ENCODE measurements at places on chromosomes 7 and 10.

DNA sequence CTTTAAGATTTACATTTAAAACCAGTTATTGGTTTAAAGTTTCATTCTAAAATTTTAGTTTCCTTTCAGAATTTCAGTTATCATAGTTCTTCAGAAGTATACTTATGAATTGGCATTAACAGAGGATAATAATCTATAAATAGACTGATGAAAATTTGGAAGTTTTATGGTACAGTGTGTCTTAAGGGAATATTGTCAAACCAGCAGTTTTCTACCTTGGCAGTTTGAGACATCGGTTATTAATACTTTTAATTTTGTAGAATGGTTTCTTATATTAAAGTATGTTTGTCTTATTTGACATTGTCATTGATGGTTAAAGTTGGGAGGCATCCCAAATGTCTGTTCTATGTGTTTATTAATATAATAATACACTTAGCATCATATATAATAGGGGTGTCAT, 2.0 kb downstream of the AHR start:
- no peak for DNase-seq

GRCh38 chr7:34249192-34249591, 343.9 kb downstream of the BMPER start:
- DNase-seq = no peak

- peak; percentile 71 for DNase-seq
Measured at GRCh38 chr10:22894714-22895113, 33.1 kb upstream of the ARMC3 start.

DNA sequence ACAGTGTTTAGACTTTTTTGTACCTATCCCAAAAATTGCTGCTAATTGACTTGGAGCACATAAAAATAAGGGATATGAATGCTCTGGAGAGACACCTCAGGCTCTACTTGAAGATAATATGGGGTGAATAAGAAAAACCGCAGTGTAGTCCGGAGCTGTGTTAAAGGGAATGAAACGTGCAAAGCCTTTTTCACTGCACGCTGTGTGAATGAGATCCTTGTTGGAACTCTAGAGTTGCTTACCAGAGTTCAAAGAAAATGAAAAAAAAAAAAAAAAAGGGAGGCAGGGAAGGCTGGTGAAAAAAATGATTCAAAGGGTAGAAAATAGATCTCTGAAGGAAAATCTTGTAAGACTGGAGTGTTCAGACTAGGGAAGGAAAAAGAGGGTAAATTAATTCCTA, 226.6 kb downstream of the LRMDA start:
- no peak for DNase-seq

DNA sequence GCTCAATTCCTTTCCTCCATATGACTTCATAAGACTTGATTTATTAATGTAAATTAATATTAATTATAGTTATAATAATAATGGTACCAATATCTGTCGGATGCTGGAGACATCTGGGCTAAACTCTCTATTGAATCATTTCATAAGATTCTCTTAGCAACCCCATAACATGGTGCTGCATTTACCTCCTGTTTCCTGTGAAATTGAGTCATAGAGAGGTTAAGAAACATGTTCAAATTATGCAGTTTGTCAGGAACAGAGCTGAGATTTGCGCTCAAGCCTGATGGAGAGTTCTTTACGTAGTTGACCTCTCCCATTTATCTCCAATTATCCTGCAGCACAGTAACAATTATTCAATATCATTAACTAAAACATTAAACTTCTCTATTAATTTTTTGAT, 621.8 kb upstream of the FZD8 start:
- DNase-seq = no peak

DNA sequence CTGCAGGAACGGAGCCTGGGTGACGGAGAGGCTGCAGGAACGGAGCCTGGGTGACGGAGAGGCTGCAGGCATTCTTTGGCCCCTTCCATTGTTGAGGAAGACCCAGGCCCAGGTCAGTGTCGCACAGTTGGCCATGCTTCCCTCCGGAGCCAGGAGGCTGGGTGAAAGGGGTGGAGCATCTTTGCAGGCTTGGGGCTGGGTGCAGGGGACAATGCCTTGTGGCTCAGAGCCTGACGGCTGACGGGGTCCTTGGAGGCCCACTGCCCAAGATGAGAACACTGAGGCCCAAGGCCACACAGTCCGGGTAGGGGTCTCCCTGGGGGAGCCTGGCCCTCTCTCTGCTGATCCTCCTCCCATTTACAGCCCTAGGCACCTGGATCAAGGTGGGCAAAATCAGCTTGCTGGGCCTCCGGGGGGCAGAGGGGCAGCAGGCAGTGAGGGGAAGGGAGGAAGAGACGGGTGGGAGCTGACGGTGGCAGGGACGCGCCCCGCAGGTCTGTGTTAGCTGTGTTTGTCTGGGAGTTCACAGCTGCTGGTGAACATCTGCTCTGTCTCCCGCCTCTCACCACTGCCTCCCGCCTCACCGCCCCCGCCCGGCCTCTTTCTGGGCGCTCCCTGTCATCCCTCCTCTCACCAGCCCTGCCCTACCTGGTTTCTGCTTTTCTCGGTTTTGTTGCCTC, 30.6 kb upstream of the PCBD1 start:
- DNase-seq = peak; percentile 18

GRCh38 chr10:35657621-35658020, 15.5 kb upstream of the FZD8 start:
- no peak for DNase-seq

DNA sequence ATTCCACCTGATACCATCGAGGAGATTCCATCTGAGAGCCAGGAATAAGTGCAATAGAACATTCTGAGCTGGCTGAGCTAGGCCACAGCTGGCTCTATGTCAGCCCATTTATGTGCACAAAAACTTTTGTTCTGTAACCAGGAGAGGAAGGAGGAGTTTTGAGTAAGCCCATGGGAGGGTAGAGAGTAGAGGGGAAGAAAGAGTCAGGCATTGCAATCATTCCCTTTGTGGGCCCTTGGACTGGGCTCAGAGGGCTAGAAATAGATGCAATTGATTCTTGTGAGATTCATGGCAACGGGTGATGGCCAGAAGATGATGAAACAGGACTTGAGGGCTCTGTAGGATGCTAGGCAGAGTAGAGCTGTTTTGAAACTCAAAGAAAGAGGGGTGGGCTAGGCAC, 104.6 kb upstream of the KIF5B start:
- DNase-seq = no peak

DNA sequence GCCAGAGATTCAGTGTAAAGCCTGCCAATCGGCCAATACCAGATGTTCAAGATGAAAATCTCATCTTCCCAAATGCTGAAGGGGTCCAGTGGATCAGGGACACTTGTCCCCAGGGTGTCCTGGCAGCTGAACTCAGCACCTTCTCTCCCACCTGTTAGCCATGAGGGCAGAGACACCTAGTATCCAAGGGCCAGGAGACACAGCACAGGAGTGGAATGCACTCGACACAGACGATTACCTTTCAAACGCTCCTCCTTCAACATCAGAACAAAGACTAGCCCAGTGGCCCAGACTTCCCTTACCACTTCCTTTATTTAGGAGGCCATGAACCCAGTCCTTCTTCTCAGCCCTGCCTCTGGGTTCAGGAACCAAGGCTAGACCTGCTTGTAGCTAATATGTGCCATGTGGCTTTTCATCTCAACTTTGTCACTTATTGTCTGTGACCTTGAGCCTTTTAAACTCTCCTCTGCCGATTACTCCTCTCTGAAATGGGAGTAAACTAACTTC, 180.3 kb upstream of the PLXNA4 start:
- no peak for DNase-seq

GRCh38 chr7:70812511-70812910, 319.4 kb upstream of the GALNT17 start:
- DNase-seq = no peak

DNA sequence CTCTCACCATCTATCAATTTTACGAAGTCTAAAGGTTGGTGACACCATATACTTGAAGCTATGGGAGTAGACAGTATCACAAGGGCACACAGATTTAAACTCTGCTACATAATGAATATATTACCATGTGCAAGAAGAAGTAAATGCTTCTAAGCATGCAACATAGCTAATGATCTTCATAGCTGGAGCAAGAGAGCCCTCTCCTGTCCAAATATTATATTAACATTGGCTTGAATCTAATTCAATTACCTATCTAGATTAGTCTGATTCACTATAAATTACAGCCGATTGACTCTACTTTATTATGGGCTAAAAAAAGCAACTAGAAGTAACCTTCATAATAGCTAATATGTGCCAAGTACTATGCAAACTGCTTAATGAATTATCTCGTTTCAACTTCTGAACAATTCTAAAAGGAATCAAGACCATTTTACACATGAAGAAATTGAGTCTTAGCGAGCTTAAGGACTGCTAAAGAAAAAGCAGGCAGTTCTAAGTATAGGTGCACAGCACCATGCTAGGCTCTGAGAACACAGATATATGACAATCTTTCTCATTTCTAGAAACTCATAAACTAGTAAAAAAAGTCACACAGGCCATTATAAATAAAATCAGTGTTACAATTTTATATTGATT, 21.9 kb downstream of the FRA10AC1 start:
- peak; percentile 17 for DNase-seq

- no peak for DNase-seq
Measured at GRCh38 chr10:132977807-132978206, 35.4 kb upstream of the CFAP46 start.

- DNase-seq = no peak
Measured at GRCh38 chr7:133529861-133530260, 277.0 kb downstream of the EXOC4 start.

DNA sequence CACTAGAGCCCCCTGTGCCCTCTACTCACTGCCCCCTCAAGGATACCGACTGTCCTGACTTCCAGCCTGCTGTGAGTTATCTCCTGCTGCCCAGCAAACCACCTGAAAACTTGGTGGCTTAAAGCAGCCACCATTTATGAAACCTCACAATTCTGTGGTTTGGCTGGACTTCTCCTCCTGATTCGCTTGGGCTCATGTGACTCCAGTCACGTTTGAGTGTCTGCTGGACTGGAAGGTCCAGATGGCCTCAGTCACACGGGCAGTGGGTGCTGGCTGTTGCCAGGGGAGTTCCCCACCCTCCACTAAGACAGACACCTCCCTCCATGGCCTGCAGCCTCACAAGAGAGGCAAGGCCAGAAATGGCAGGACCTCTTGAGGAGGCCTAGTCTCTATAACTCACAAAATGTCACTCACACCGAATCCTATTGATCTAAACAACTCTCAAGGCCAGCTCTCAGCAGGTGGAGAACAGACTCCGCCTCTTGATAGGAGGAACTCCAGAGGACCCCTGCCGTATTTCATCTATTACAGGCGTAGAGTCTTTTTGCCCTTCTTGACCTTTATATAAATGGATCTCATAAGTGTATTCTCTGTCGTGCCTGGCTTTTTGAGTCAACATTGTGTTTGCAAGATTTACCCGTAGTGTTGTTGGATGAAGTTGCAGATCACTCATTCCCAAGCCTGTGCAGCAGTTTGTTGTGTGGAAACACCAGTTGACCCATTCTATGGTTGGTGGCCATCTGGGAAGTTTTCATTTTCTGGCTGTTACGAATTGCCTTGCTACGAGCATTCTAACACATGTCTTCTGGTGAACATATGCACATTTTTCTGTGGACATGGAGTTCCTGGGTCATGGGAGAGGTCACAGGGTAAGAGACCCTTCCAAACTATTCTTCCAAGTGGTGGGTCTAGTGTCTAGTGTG, 48.3 kb downstream of the ZMIZ1 start:
- DNase-seq = no peak

DNA sequence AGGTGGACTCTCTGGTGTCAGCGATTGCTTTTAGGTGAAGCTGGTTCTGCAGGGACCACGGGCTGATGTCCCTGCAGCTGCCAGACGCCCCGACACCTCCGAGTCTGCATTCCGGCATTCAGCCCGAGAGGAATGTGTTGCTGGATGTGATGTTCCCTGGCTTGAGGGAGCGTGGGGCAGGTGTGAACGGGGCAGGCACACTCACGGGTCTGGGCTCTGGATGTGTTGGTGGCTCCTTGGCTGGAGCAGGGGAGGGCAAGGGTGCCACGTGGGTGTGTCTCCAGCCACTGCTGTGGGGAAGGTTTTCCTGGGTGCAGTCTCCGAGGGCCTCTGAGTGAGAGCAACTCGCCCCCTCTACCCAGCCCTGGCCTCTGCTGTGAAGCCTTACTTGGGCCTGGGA, 140.5 kb downstream of the CAMK1D start:
- DNase-seq = no peak

DNA sequence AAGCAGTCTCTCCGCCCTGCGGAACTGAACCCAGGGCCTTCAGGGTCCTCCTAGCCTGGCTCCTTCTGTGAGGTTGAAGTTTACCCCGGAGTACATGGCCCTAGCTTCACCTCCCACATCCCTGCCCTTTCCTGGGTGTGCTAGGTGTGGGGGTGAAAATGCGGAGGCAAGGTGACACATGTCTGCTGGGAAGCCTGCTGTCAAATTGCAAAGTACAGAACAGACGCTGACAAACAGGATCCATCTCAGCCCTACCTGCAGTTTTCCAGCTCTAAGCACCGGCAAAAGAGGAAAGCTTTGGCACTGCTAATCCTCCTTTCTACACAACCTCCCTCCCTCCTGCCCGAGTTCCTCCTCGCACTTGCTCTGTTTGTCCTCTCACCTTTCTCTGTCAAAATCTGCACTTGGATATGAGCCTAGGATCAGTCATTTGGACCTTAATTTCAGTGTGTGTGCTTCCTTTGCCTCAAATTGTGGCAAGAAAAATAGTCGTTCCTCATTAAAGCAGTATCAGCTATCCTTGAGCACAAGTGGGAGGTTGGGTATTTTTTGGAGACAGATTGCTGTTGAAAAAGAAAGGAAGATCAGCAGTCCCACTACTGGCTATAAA, 14.4 kb upstream of the GPR15LG start:
- no peak for DNase-seq

- DNase-seq = no peak
Measured at GRCh38 chr10:113473011-113473410, 79.8 kb upstream of the HABP2 start.

GRCh38 chr7:144787127-144787526, 48.7 kb downstream of the TPK1 start:
- no peak for DNase-seq

GRCh38 chr10:80460399-80461207, 6.5 kb downstream of the TSPAN14 start:
- peak; percentile 66 for DNase-seq

- DNase-seq = no peak
Measured at GRCh38 chr7:151088019-151088855, 2.0 kb downstream of the AGAP3 start.

- no peak for DNase-seq
Measured at GRCh38 chr7:87411186-87411585, 64.3 kb downstream of the ABCB4 start.
